GM12878 (cell line): ENCODE measurements at places on chromosomes 1 and 21. TPM values are rescaled to one million over a fixed set of nuclear protein-coding genes. Genes with fewer than 3 reads are reported as not detected.

The LRRC7 gene
- not detected in 2 replicates for total RNA-seq

GRCh38 chr1:30868833-30869435 is 39.6 kb downstream of the SDC3 start:
- peak; percentile 15 for DNase-seq

DNA sequence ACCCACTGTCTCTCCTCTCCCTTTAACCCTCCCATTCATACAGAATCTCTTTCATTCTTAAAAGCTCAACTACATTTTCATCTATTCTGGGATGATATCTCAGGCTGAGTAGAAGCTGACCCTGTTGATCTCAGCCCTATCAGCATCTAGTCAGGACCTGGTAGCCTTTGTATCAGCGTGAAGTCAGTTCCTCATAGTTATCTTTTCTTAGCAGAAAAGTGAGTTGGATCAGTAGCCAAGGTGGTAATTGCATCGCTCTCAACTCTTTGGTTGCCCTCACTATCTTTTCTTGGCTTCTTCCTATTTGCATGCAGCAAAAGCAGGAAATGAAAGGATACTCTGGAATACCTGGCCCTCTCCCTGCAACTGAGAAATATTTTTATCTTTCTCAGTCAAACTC is 13.6 kb upstream of the GOLT1A start:
- DNase-seq, result no peak

GRCh38 chr1:204456826-204457442 is 37.7 kb downstream of the PIK3C2B start:
- DNase-seq, result no peak

DNA sequence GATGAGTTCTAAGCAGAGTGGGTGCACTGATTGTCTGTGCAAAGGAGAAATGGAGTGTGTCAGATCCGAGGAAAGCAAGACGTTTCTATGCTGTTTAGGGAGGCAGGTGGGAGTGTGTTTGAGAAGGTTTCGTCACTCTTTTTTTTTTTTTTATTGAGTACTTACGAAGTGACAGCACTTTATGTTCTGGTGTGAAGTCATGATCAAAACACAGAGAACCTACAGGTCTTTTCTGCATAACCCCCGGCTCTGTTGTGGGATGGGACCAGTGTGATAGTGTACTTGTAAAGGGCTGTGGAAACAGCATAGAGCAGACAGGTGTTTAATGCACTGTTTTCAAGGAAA is 26.7 kb downstream of the MIA3 start:
- no peak for DNase-seq
